ENCODE measurements at places on chromosomes 2 and 18.

DNA sequence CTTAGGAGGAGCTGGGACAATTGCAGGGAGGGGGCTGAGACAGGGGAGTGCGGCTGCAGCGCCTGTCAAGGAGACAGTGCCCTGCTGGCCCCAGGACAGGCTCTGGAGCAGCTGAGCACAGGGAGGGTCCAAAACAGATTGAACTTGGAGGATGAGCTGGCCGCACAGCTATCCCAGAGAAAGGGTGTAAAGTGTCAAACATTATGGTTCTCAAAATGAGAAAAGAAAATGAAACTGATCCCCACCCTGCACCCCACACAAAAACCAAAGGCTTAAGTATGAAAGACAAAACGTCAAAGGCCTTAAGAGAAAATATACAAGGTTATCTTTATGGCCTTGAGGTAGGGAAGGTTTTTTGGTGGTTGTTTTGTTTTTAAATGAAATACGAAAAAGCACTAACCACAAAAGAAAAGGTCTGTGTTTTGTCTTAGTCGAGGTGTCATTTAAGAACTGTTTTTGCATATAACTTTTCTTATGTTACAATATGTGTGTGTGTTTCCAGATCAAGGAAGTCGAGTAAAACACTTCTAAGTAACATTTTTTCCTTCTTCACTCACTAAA, 111.8 kb downstream of the HDAC4 start:
- DNase-seq = peak; percentile 53
- no peaks in the 10 kb centered on the region for H3K4me1 ChIP-seq

DNA sequence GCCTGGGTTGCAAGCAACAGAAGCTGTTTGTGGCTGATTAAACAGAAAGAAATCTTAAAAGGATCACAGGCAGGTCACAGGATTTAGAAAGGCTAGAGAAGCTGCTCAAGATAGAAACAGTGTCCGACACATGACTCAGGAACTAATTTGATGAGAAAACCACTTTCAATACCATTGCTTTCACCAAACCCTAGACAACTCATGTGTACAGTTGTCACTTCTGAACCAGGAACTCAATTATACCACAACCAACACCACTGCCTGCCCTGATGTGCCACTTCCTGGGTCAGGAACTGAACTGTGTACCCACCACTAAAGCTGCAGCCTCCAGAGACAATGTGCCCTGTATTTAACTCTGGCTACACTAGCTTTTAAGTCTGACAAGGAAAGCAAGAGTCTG, 56.0 kb downstream of the TMEM247 start:
- no peaks in the 10 kb centered on the region for H3K27me3 ChIP-seq
- DNase-seq = no peak
- peaks cover 2% of the 10 kb centered on the region for H3K4me1 ChIP-seq
- H3K27ac ChIP-seq = no peak overlapping the region

DNA sequence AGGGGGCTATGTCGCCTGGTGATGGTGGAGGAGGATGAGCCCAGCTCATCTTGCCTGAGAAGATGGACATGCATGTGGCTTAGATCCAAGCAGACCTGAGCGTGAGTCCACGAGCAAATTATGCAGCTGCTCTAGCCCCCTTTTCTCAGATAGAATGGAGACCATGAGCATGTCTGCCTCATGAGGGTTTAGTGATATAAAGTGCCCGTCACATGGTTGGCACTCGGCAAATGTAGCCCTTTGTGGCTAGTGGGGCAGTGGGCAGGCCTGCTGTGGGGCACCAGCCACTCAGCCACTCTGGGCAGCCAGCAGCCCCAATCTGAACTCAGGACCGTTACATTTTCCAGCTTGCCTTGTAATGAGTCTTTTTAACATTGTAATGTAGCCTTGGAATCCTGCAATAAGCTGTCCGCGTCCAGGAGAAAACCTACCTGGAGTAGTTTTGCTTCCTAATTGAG, 92.1 kb upstream of the HS6ST1 start:
- no peak overlapping the region for H3K27ac ChIP-seq
- peak; percentile 12 for DNase-seq
- no peaks in the 10 kb centered on the region for H3K27me3 ChIP-seq
- no peaks in the 10 kb centered on the region for H3K4me1 ChIP-seq
- no peaks in the 10 kb centered on the region for H3K36me3 ChIP-seq
- no peak overlapping the region for H3K4me3 ChIP-seq

DNA sequence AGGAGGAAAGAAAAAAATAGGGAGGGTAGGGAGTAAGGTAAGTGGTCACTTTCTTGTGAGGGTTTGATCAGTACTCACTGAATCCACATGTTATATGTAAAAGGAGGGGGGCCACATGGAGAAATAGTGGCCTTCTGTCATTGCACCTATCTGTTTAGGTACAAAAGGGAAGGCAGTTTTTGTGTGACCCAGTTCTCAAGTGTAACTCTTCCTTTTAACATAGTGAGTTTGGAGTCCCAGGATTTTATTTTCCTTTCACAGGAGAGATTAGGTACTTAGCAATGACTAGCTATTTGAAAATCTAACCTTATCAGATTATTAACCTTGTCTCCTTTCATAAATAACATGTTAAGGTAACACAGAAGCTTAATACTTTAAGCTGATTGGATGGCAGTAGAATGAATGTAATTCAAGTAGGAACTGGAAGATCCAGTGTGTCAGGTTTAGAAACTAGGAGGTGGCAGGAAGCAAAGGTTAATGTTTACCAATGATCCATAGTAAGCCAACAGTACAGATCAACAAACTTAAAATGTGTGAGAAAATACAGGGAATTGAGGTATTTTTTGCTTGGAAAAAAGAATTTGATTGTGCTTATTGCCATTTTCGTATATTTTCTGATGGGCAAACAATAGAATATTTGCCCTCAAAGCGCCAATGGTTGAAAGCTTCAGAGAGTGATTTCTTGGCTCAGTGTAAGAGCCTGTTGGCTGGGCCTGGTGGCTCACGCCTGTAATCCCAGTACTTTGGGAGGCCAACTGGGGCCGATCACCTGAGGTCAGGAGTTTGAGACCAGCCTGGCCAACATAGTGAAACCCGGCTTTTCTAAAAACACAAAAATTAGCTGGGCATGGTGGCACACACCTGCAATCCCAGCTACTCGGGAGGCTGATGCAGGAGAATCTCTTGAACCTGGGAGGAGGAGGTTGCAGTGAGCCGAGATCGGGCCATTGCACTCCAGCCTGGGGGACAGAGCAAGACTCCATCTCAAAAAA, 11.3 kb downstream of the HNMT start:
- peaks cover 8% of the 10 kb centered on the region for H3K4me1 ChIP-seq
- no peak overlapping the region for H3K27ac ChIP-seq
- no peaks in the 10 kb centered on the region for H3K27me3 ChIP-seq
- H3K4me3 ChIP-seq = no peak overlapping the region
- peaks cover 18% of the 10 kb centered on the region for H3K36me3 ChIP-seq
- DNase-seq = no peak

GRCh38 chr2:218395090-218395444, 4.6 kb upstream of the CTDSP1 start:
- DNase-seq = no peak
- no peak overlapping the region for H3K4me3 ChIP-seq
- no peaks in the 10 kb centered on the region for H3K27me3 ChIP-seq

- H3K36me3 ChIP-seq = no peaks in the 10 kb centered on the region
- DNase-seq = peak; percentile 19
- H3K27me3 ChIP-seq = no peaks in the 10 kb centered on the region
- H3K4me3 ChIP-seq = no peak overlapping the region
- H3K27ac ChIP-seq = no peak overlapping the region
- H3K4me1 ChIP-seq = no peaks in the 10 kb centered on the region
These were observed 79.0 kb upstream of the CDH7 start for GRCh38 chr18:65671621-65672415.

GRCh38 chr18:74446631-74447403, 10.3 kb downstream of the DIPK1C start:
- H3K36me3 ChIP-seq = no peaks in the 10 kb centered on the region
- no peak overlapping the region for H3K4me3 ChIP-seq
- H3K27ac ChIP-seq = no peak overlapping the region
- peak; percentile 60 for DNase-seq
- H3K27me3 ChIP-seq = no peaks in the 10 kb centered on the region

DNA sequence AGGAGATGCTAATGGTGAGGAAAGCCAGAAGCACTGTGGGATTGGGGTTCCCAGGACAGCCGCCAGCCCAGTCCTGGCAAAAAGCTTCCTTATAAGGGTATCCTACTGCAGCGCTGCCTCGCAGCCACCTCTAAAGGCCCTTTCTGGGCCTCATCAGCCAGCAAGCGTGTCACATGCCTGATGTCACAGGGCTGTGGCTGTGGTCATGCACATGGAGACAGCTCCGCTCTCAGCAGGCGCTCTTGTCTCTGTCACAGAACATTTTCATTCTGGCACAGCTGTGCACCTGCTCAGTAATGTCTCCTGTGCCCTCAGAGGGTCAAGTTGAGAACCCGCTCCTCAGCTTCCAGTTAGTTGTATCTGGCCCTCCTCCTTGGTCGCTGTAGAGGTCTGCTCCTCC, 17.7 kb upstream of the MAL start:
- no peaks in the 10 kb centered on the region for H3K4me1 ChIP-seq
- no peak overlapping the region for H3K27ac ChIP-seq
- H3K27me3 ChIP-seq = no peaks in the 10 kb centered on the region
- no peak overlapping the region for H3K4me3 ChIP-seq

GRCh38 chr2:67456428-67456827, 59.3 kb downstream of the ETAA1 start:
- no peak overlapping the region for H3K4me3 ChIP-seq
- no peaks in the 10 kb centered on the region for H3K4me1 ChIP-seq
- no peak overlapping the region for H3K27ac ChIP-seq
- no peak for DNase-seq

All from tibial artery (tissue), 4 donors.